ENCODE measurements at places on chromosomes 13 and 19. TPM values are rescaled to one million over a fixed set of nuclear protein-coding genes. Genes with fewer than 3 reads are reported as not detected.

Gene COX6B2
- 0.12 TPM for total RNA-seq

Gene GPC6
- not detected for total RNA-seq

GRCh38 chr19:15432018-15432494, 13.3 kb upstream of the AKAP8L start:
- no peak for DNase-seq

GRCh38 chr19:29477831-29478577, 47.8 kb upstream of the VSTM2B start:
- no peak for DNase-seq

Gene TEKTIP1
- 10.3 TPM for total RNA-seq

Gene CYP4F8
- not detected for total RNA-seq

Gene OR7G3
- not detected for total RNA-seq

Gene CASP14
- not detected for total RNA-seq

GRCh38 chr13:44333950-44334655, 39.5 kb upstream of the SERP2 start:
- DNase-seq: no peak

Gene PTGIR
- total RNA-seq: 1.2 TPM

GRCh38 chr19:43430142-43430710, 15.5 kb downstream of the TEX101 start:
- no peak for DNase-seq

All from T-cell (primary cell).